Stimulated activated CD4-positive, alpha-beta T cell treated with anti-CD3 and anti-CD28 coated beads, TNF-alpha, amount 100 ng/mL, for 48 hours (primary cell): ENCODE measurements at places on chromosomes 13 and 19.

DNA sequence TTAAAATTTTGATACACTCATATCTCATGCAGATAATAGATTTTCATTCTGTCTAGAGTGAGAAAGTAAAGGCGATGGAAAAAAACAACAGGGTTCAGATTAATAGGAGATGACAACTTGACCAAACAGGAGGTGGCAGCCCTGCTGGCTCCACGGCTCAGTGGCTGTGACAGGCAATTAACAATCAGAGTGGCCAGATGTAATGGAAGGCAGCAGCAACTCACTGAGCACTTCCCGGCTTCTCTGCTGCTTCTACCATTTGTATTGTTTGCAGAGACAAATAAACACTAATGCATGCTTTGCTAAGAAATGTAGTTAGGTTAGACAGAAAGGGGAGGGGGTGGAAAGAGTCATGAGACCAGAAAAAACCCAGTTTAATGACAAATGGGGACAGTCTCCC lies 473.0 kb upstream of the SLC10A2 start:
- DNase-seq = no peak

DNA sequence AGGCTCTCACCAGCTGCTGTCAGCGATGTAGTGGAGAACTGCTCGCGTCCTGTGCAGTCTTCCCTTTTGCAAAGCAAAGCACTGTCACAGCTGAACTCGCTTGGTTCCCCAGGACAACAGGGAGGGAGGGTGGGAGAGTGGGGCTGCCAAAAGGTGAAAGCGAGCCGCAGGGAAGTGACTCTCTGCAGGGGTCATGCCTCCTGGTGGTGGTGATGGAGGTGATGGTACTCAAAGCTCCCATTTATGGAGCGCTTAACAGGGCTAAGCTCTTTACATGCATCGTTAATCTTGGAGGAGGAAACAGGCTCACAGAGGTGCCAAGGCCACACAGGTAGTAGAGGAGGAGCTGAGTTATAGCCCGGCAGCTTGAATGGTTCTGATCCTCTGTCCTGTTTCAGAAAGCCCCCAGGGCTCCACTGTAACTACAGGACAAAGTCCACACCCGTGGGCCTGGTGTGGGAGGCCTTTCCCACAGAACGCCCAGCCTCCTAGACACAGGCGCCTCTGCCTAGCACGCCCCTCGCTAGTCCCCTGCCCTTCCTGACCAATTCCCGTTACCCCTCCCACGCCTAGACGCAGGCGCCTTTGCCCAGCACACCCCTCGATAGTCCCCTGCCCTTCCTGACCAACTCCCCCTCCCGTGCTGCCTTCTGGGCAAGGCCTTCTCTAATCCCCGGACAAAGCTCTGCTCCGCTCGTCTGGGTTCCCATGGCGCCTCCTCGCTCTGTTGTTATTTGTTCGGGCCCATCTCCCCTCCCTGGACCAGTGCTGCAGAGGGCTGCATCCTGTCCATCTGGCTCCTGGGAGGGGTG lies 10.7 kb downstream of the PPP1R37 start:
- no peak for DNase-seq

DNA sequence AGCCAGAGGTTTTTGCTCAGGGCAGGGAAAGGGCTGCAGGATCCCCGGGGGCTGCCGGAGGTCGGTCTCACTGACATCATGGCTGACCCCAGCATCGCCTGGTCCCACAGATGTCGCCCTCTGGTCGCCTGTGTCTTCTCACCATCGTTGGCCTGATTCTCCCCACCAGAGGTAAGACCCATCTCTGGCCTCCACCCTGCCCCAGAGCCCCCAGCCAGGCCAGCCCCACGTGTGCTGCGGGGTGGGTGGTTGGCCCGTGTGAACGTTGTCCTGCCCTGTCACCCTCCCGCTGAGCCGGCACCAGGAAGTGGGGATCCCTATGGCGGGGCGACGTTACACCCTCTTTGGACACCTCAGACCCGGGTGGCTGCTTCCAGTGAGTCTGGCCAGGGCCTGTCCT lies 906 bp downstream of the FXYD5 start:
- no peak for DNase-seq

GRCh38 chr13:90414691-90415596 lies 932.5 kb upstream of the MIR17HG start:
- no peak for DNase-seq

- no peak for DNase-seq
Measured at GRCh38 chr13:113655346-113656002, 2.5 kb downstream of the ATP4B start.

- DNase-seq = no peak
Measured at GRCh38 chr13:113589961-113590339, 5.4 kb downstream of the TFDP1 start.

- DNase-seq = no peak
Measured at GRCh38 chr19:46608581-46609345, 7.6 kb downstream of the CALM3 start.

DNA sequence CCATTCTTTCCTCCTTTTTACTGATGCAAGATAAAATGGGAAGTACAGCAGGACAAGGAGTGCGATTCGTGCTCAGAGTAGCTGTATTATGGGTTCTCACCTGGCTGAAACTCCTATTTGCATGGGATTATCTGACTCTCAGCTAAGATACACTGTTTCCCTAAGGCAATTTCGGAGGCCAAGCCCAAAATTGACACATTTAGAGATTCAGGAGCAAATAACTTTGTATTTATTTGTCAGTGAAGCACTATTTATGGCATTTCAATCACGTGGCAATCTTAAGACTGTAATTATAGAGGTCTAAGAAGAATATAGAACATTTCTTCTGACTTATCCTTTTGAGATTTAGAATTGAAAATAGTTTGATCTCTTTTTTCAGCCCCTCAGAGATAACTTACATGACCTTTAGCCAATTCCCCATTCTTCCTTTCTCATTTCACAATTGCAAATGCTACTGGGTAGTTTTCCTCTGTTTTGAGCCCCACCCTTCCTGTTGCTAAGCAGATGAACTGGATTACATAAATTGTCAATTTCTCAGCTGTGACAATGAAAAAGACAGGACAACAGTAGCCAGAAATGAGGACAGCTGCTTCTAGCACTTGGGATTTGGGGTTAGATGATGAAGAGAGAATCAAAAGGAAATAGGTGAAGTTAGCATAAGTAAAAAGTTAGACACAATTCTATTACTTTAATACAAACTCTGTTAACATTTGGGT lies 122.7 kb upstream of the FRY start:
- no peak for DNase-seq

DNA sequence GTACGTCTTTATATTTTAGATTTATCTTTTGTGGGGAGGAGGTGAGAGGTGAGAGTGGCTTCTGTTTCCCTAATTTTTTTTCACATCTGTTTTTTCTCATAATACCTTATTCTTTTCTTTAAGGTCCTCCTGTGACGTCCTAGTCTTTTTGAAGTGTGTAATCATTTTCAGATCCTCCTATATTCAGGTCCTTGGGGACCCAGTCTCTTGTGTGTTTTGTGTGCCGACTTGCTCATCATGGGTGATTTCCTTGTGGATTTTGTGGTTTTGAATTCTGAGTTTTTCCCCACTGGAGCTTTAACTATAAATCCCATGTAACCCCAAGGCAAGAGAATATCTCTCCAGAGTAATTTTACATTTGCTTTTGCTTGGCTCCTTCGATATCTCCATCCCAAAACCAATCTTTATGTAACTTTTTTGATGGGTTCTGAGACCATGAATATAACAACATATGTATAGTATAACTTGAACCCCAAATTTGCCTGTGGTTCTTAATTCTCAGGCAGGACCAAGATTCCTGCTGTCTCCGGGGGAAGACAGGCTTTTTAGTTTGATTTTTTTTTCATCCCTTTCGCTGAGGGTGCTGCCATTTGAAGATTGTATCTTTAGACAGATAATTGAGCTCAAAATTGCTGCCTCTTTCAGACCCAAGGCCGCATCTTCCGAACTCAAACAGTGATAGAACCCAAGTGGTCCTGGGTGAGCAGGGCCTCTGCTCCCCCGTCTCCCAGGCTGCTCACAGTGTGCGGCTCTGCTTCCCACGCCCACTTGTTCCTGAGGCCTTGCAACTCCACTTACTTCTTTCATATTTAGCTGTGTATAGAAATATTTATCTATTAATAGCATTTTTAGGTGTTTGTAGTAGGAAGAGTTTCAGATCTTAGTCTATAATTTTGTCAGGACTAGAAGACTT lies 59.1 kb upstream of the GPR183 start:
- no peak for DNase-seq

GRCh38 chr13:76398425-76398824 lies 487.8 kb downstream of the KCTD12 start:
- no peak for DNase-seq

DNA sequence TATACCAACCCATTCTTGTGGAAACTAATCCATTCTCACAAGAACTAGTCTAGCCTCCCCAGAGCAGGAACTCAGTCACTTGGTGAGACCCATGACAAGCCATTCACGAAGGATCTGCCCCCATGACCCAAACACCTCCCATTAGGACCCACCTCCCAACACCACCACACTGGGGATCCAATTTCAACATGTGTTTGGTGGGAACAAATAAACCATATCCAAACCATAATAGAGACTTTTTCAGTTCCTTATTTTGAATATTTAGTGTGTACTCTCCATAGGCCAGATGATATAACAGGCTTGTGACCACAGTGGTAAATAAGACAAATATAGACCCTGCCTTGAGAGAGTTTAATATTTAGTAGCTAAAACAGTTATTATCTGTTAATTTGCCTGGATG lies 227.5 kb upstream of the SERP2 start:
- no peak for DNase-seq

GRCh38 chr19:45667620-45668341 lies at the start of gene GIPR:
Gene GIPR, plus strand, starts transcription at chr19:45668221. Its CDS starts 1,300 bp downstream, at chr19:45669521.
- DNase-seq = peak; percentile 70

GRCh38 chr13:108957369-108958012 lies 328.1 kb downstream of the MYO16 start:
- no peak for DNase-seq

DNA sequence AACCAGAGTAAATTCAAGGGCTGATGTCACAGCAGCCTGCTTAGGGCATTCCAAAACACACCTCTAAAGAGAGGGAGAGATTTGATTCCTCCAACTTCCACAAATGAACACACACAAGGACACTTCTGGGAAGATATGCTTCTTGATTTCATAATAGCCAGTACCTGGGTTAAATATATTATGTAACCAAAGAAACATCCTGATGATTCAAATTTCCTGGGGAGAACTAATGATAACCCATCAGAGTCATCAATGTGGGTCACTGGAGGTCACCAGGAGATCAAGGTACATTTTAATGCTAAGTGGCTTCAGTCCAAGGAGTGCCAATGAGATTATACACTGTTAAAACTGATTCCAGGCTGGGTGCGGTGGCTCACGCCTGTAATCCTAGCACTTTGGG lies 54.0 kb upstream of the DOCK9 start:
- no peak for DNase-seq

- no peak for DNase-seq
Measured at GRCh38 chr13:62432906-62433305, 1017.3 kb upstream of the PCDH20 start.

- DNase-seq = no peak
Measured at GRCh38 chr19:15418231-15418578, 583 bp downstream of the AKAP8L start.

DNA sequence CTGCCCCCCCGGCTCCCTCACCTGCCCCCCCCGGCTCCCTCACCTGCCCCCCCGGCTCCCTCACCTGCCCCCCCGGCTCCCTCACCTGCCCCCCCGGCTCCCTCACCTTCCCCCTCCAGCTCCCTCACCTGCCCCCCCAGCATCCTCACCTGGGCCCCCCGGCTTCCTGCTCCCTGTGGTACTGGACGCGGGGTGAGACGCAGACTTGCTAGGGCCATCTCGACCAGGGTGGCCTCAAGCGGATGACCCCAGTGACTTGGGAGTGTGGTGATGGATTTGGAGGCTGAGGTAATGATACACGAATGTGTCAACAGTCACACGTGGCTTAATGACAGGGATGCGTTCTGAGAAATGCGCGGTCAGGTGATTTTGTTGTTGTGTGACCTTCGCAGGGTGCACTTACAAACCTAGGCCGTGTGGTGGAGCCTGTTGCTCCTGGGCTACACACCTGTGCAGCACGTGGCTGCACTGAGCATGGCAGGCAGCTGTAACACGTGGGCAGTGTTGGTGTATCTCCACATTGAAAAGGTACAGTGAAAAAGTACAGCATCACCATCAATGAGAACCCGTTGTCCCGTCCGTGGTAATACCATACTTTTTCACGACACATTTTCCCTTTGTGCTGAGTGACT lies 197.8 kb downstream of the TEX29 start:
- DNase-seq = no peak

GRCh38 chr19:50152578-50152977 lies 10.5 kb downstream of the IZUMO2 start:
- no peak for DNase-seq

DNA sequence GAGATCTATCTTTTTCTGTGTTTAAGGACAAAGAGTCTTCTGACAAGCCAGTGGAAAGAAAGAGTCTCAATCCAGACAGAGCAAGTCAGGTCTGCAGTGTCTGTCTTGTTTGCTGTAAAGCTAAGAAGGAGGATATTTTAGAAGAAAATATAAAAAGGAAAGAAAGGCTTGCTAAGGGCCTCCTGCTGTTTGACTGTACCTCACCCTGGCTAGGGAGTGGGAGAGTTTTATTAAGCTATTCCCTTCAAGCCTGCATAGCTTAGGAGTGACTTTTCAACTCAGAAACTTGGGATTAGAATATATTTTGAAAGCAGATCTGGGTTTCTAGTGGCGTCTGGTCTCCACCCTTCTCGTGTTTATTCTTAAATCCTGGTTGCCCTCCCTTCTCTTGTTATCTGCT lies 460.0 kb downstream of the COG6 start:
- DNase-seq = no peak

- DNase-seq = no peak
Measured at GRCh38 chr13:34006011-34006410, 188.1 kb downstream of the RFC3 start.

DNA sequence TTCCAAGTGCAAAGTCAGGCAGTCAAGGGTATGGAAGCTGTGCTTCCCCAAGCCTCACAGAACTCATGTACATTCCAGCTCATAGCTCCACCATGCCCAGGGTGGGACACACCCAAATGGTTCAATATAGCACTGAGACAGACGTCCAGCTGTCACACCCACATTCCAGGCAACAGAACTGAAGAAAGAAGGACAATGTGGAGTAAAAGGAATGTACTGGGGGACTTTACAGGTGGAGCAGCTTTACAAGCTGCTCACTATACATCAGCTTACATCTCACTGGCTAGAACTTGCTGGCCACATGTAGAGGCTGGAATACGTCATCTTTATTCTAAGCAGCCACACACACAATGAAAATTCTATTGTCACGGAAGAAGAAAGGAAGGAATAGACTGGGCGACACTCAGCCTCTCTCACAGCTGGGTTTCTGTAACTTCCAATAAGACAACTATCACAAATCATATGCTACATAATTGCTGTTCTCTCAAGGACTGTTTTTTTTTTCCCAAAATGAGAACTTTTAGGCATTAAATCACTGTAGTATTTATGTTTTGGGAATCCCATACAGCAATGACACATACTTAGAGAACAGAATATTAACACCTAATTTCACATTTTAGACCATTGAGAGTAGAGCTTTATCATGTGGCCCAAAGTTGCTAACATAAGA lies 86.1 kb downstream of the KLF12 start:
- DNase-seq = no peak
